ENCODE measurements at places on chromosomes 1 and 21. TPM values are rescaled to one million over a fixed set of nuclear protein-coding genes. Genes with fewer than 3 reads are reported as not detected.

Gene BCAR3
- 5.4 TPM for polyA plus RNA-seq

Gene CD53
- not detected for polyA plus RNA-seq

Gene RNU1-3
- polyA plus RNA-seq = under 0.01 TPM

Gene LPAR3
- polyA plus RNA-seq = not detected

Gene LRRC40
- polyA plus RNA-seq = 10.3 TPM

Gene GCSAML
- polyA plus RNA-seq = not detected

Gene TSPAN1
- 4.5 TPM for polyA plus RNA-seq

Gene AADACL3
- polyA plus RNA-seq = 0.01 TPM

Gene BEND5
- 0.11 TPM for polyA plus RNA-seq

Gene IFNLR1
- polyA plus RNA-seq = 6.5 TPM

Gene CNR2
- not detected for polyA plus RNA-seq

Gene TLCD4
- polyA plus RNA-seq = 4.7 TPM

Gene PI4KB
- polyA plus RNA-seq = 32.6 TPM

Gene KCNT2
- polyA plus RNA-seq = not detected

Gene RBM11
- polyA plus RNA-seq = 0.26 TPM

Gene SPRR2B
- not detected for polyA plus RNA-seq

Gene AUNIP
- polyA plus RNA-seq = 3.8 TPM

Gene MRPS21
- 51.6 TPM for polyA plus RNA-seq

Gene KRTAP11-1
- not detected for polyA plus RNA-seq

Gene DENND2C
- 0.08 TPM for polyA plus RNA-seq

Gene SLC44A5
- 16.0 TPM for polyA plus RNA-seq

Gene VCAM1
- not detected for polyA plus RNA-seq

Gene MINDY1
- polyA plus RNA-seq = 18.0 TPM

Gene CFHR3
- not detected for polyA plus RNA-seq

Gene IFI44
- polyA plus RNA-seq = not detected

Data from HepG2 (cell line).